Left kidney (tissue), 8 donors: ENCODE measurements at places on chromosomes 1 and 21. TPM values are rescaled to one million over a fixed set of nuclear protein-coding genes. Genes with fewer than 3 reads are reported as not detected.

- no peak for DNase-seq
Observed at GRCh38 chr1:20197329-20197791, 11.0 kb upstream of the PLA2G2C start.

- DNase-seq, result no peak
Observed at GRCh38 chr1:175077356-175078030, 9.9 kb downstream of the TNN start.

DNA sequence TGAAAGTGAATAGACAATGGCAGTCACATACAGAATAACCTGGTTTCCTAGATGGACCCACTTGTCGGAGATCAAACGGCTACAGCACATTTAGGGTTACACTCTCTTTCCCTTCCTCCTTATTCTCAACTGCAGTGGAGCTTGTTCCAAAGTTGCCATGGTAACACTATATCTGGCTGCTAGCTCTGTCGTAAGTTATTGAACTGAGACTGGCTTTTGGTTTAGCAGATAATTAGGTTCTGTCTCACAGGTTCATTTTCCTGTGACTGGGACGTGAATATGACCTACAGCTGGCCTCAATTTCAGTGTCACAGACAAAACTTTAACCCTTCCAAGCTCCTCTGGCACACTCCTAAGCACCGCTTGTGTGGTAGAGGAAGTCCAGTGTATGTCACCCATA is 875.8 kb downstream of the USP25 start:
- DNase-seq, result peak; percentile 46

DNA sequence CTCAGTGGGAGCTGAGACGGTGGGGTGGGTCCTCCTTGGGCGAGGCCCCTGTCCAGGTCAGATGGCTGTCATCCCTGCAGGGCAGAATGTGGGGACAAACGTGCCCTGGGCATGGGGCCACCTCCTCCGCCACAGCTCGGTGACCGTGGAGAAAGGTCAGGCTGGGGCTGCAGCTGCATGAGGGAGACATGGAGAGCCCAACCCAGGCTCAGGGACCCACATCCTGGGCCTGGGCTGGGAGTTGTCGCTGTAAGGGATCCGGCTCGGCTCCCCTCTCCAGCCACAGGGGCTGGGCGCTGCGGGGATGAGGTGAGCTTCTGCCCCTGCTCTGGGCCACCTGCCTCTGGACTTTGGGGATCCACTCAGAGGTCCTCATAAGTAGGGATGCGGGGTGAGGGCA is 518 bp upstream of the PLCH2 start:
- no peak for DNase-seq

DNA sequence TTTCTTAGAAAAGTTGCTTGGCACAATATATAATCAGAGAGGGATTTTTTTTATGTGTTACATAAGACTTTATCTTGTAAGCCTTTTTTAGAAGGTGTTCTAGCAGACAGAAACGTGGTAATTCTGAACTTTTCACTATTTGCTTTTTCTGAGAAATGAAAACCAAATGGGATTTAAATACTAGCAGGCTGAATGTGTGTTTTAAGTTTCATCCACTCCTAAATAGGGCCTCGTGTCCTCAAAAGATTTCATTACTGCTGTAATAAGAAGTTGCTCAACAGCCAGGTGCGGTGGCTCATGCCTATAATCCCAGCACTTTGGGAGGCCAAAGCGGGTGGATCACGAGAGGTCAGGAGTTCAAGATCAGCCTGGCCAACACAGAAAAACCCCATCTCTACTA is 44.7 kb upstream of the FMO2 start:
- no peak for DNase-seq

- DNase-seq, result no peak
Observed at GRCh38 chr1:245871191-245871590, 635.9 kb downstream of the SMYD3 start.

GRCh38 chr1:12640237-12640957 is 3.5 kb upstream of the AADACL4 start:
- no peak for DNase-seq

DNA sequence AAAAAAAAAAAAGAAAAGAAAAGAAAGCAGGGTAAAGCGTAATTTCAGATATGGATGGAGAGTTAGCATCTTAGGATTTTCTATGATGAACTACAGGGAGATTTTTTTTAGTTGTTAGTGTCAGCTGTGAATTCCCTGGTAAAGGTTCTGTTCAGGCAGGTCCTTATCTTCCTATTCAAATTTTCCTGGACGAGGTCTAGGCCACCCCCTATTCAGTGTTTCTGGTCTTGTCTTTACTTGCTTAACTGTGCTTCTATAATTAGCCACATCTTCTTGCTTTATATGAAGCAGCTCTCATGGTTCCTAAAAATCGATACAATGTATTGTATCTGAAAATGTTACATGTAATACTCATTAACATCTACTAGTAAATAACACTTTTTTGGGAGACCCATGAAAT is 157.8 kb downstream of the LHX8 start:
- no peak for DNase-seq

DNA sequence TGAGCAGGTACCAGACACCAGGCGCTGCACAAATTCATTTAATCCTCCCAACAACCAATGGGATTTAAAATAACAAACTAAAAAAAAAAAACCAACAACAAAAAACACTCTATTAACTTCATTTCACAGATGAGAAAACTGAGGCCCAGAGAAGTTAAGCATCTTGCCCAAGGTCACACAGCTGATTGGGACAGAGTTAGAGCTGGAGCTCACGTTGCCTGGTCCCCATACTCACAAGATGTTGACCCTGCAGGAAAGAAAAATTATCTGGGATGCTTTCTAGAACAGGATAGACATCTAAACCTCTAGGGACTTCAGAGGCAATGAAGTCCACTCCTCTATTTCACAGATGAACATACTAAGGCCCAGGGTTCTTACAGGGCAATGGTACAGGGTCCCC is 175.3 kb downstream of the PSMG1 start:
- no peak for DNase-seq

DNA sequence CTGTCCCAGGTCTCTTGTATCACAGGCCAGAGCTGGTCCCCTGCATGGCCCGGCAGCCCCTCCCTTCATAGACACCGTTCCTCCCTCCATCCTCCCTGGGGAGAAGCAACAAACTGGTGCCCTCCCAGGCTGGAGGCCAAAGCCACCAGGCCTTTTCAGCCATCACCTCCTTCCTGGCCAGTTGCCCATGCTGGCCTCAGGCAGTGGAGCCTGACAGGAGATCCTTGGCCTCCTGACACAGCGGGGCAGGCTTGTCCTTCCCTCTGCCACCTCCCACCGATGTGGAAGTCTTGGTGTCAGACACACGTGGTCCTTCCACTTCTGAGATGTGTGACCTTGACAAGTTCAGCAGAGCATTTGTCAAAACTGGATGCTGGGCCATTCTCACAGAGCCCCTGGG is 206.0 kb downstream of the HIVEP3 start:
- DNase-seq, result no peak

GRCh38 chr1:64505944-64506655 is 36.2 kb downstream of the CACHD1 start:
- no peak for DNase-seq

- DNase-seq, result no peak
Observed at GRCh38 chr1:1091344-1092148, 17.4 kb upstream of the RNF223 start.

GRCh38 chr1:86016076-86016759 is 140.4 kb downstream of the COL24A1 start:
- DNase-seq, result no peak

DNA sequence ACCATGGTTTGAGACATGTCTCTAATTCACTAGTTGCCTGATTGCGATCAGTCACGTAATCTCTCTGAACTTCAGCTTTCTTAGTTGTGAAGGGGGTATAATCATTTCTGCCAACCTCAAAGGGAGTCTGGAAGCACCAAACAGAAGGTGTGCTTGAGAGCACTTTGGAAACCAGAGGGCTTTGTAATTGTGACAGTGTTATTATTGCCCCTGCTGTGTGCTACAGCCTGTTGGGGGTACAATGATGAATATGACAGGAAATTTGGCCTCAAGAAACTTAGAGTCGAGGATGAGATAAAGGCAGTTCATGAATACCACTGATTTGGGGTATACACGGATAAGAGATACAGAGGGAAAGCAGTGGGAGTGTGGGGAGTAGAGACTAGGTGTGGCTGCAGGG is 150.2 kb upstream of the CD34 start:
- no peak for DNase-seq

DNA sequence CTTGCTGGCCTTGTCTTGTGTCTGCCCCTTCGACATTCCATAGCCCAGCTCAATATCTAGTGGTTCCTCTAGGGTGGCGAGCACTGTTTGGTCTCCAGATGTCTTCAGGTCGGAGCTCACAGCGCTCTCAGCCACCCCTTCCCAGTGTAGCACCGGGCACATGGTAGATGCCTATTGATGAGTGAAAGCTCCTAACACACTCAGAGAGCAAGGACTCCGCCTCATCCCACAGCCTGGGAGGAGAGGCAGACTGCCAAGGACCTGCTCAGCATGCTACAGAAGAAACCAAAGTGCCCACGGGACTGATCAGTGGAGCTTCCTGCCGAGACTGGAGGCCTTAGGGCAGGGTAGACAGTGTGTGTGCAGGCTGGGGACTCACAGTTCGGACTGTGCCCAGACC is 10.9 kb downstream of the PCSK9 start:
- no peak for DNase-seq

- no peak for DNase-seq
Observed at GRCh38 chr21:34690041-34690792, 21.4 kb downstream of the CLIC6 start.

- DNase-seq, result no peak
Observed at GRCh38 chr1:68162761-68163160, 69.6 kb downstream of the WLS start.

GRCh38 chr1:222288053-222288452 is 259.9 kb downstream of the HHIPL2 start:
- no peak for DNase-seq

DNA sequence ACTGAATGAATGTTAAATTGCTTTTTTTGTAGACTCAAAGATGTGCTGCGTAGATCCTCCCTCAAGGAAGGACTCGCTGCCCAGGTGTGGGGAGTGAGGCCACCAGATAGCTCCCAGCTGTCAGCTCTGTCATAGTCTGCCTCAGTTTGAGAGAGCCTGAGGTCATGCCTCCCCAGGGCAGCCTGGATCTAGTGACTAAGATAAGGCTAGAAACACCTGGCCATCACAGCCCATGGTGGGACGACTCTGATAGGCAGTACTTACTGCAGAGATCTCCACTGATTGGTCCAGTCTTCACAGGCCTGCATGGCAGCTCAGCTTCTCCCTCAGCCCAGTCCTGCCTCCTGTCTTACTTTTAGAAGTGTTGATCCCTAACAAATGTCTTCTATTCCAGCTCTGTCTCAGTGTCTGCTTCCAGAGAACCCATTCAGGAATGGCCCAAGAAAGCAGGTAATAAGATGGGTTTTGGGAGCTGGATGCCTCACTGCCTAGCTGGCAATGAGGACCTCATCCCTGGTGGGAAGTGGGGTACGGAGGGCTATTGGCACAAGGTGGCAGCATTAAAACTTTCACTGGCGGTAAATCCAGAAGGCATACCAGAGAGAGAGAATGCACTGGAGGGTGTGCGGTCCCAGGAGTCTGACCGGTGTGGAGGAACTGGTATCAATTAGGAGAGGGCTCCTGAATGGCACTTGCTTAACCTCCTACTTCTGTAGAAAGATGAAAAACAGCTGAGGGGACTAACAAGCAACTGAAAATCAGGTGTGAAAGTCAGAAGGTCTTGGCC is 55.3 kb upstream of the GPR37L1 start:
- DNase-seq, result no peak

DNA sequence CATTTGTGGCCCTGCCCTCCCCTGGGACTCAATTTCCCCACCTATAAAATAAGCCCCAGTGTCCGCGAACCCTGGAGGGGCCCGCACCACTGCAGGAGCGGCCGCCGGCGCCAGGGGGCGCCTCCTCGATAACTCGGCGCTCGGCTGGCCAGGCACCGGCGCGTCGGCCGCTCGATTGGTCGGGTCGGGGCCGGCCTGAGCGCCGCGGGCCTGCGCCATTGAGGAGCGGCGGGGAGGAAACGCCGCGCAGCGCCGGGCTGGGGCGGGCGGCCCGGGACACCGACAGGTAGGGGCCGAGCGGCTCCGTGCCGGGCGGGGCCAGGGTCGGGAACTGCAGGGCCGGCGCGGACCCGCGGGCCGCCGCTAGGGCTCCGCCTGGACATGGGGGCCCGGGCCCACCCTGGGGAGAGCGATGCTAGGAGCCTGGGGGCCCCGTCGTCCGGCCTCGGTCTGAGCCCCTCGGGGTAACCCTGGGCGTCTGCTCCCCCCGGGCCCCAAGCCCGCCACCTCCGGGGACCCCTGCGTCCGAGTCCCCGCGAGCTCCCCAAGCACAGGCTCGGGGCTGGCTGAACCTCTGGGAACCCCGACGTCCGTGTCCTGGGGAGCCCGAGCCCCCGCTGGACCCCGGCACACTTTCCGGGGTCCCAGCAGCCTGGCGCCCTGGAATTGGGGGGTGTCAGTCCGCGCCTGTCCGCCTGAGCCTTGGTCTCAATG is at the start of gene VPS13D:
Gene VPS13D, plus strand, starts transcription at position 196 of the 714 bp plus-strand sequence. CDS start 4,237 bp downstream, outside the sequence.
- DNase-seq, result peak; percentile 78

- DNase-seq, result no peak
Observed at GRCh38 chr1:201903135-201903534, 14.4 kb downstream of the SHISA4 start.

DNA sequence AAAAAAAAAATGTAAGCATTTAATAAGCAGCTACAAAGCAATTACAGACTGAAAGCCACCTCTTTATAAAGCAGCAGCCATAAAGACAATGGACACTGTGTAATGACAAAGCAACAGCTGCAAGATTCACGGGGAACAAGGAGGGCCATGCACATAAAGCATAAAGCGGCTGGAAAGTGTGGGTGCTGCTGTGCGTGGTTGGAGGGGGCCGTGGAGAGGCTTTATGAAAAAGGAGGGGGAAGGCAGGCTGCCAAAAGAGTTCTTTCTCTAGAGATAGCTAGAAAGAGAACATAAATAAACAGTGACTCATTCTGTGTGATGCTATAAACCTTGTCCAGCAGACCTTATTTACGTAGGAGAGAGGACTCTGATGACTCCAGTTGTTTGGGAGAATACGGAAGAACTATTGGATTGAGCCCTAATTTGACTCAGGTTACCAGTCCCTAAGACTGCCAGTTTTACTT is 49.3 kb downstream of the ADAMTS1 start:
- peak; percentile 67 for DNase-seq

- DNase-seq, result no peak
Observed at GRCh38 chr1:150476754-150477153, 10.5 kb upstream of the TARS2 start.

- DNase-seq, result no peak
Observed at GRCh38 chr21:45146801-45147200, 72.4 kb downstream of the ADARB1 start.

- DNase-seq, result no peak
Observed at GRCh38 chr1:159170639-159171038, 776 bp upstream of the CADM3 start.

GRCh38 chr21:31132574-31133242 is 94.4 kb upstream of the KRTAP19-8 start:
- DNase-seq, result no peak

PPIH gene
- polyA plus RNA-seq, result 59.6 TPM

MATN1 gene
- polyA plus RNA-seq, result 0.23 TPM

GPR89A gene
- polyA plus RNA-seq, result 55.5 TPM

TSACC gene
- polyA plus RNA-seq, result 1.2 TPM

CDA gene
- polyA plus RNA-seq, result 3.8 TPM

ICOSLG gene
- 7.3 TPM for polyA plus RNA-seq

PTP4A2 gene
- polyA plus RNA-seq, result 240 TPM

TMEM39B gene
- 19.8 TPM for polyA plus RNA-seq

WNT4 gene
- polyA plus RNA-seq, result 6.7 TPM

CFAP74 gene
- polyA plus RNA-seq, result 0.76 TPM

PRAMEF33 gene
- polyA plus RNA-seq, result not detected

RAB25 gene
- 46.9 TPM for polyA plus RNA-seq

ALPL gene
- polyA plus RNA-seq, result 40.2 TPM

YARS1 gene
- polyA plus RNA-seq, result 78.6 TPM

UQCRHL gene
- 3.1 TPM for polyA plus RNA-seq

OR2L13 gene
- not detected for polyA plus RNA-seq

PCAT6 gene
- polyA plus RNA-seq, result 2.9 TPM

KIFAP3 gene
- polyA plus RNA-seq, result 47.9 TPM
